ENCODE measurements at places on chromosomes 12 and 14.

DNA sequence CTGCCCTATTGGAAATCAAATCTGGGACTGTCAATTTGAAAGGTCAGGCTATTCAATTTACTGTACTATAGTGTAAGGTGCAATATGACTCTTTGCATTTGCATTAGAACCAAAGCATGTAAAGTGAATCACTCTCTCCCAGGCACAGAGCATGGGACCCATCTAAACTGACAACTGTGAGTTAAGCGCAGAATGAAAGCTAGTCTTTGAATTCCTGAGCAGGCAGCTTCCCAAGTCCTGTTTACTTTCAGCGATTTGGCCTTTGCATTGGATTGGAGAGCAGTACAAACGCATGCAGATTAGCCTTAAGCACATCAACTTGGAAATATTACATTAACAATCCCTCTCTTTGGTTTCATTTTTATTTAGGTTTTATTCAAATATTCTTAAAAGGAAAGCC lies 74.6 kb downstream of the RERG start:
- no peak for DNase-seq

DNA sequence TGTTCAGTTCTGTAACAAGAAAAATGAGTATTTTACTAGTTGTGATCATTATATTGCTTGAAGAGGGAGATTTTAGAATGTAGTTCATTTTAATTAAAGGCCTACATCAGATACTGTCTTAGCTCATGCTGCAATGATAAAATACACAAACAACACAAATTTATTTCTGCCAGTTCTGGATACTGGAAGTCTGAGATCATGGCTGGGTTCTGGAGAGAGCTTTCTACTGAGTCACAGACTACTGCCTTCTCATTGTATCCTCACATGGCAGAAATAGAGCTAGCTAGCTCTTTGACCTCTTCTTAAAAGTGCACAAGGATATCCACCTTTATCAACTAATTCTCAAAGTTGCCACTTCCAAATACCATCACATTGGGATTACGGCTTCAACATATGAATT lies 53.8 kb downstream of the MIS18BP1 start:
- DNase-seq, result no peak

DNA sequence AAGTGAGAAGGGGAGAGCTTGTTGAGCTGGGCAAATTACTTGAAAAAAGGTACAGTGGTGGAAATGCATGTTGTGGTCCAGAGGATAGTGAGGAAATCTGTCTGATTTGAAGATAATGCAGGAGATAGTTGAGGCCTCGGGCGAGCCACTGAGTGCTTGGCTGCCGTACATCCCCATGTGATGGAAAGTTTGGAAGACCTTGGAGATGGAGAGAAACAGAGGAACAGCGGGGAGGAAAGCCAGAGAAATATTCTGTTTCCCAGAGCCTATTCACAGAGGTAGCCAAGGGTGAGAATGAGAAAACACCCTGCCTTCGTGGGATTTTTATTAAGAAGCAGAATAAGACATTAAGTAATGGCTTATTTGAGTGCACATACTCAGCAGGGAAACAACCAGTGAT lies 498.2 kb downstream of the BCL11B start:
- DNase-seq, result no peak

- DNase-seq, result no peak
Observed at GRCh38 chr14:77091518-77091917, 6.5 kb upstream of the CIPC start.

- no peak for DNase-seq
Observed at GRCh38 chr12:103841690-103842584, 903 bp upstream of the NT5DC3 start.

DNA sequence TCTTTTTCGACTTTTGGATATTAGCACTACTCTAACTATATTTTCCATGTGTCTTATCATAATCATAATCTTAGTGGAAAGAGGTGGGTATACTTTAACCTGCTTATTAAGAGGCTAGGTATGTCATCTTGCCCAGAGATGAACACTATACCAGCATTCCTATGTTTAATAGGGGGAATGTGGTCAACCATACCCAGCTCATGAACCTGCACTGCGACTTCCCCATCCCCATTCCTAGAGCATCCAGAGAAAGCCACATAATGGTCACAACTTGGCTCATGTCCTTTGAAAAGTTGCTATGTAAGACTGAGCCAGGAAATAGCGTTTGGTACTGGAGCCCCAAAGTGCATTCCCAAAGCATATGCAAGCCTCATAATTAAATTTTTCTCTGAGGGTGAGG lies 55.2 kb downstream of the TMCC3 start:
- no peak for DNase-seq

DNA sequence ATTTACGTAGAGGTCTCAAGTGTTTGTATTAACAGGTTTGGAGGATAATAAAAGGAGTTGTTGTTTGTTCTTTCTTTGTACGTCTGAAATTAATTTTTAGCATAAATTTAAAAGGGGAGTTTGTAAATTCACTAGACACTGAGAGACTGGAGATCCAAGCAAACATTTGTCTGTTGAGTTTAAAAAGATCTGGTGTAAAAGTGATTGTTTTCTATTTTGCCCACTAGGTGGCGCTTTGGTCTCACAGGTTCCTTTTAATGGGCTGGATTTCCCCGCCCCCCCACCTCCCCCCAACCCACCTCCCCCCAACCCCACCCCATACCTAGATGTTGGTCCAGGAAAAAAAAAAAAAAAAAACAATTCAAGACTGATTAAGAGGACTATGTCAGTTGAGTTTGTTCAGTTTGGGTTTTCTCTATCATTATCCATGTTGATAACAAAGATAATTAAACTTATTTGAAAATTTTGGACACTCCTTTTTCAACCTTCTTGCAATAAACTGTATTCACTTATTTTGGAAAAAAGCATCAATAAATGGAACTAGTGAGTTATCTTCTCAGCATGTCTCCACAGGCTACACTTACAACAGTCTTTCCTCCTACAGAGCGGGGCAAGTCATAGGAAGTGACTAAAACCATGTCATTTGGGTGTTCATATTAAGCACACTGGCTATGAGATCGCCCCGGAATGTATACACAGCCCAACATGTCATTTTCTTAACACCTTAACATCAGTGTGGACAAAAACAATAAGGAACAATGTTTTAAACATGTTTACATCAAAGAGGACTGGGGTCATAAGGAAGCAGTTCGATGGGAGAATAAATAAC lies 841.1 kb downstream of the NRXN3 start:
- no peak for DNase-seq

GRCh38 chr12:112463478-112463877 lies 44.7 kb downstream of the PTPN11 start:
- peak; percentile 33 for DNase-seq

GRCh38 chr14:36656687-36657398 lies 4.8 kb upstream of the PAX9 start:
- no peak for DNase-seq

DNA sequence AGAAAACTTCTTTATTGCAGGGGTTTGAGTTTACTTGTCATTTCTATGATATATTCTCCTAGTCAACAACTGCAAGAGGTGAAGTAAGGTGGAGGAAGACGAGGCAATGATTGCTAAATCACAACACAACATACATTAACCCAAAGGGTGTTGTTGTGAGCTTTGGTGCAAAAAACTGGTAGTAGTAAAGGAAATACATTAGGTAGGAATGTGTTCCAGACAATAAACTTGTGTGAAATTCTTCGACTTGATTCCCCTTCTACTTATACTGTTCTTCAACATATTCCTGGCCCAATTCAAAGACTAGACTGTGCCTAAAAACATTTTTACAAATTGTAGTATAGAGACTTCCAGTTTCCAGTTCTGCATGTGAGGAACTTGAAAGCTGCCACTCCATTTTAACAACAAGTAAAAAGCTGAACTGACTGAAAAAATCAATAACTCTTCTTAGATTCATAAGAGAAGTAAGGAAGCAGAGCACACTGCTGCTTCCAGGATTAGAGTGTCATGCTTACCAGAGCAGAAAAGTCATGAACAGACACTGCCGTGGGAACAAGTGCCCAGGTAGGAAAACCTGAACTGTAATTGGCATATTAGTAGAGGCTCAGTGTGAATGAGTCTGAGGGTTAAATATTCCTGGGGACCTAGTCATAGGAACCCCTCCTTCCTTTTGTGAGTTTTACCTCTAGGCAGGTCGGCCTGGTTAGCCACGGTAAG lies 22.2 kb downstream of the COX8C start:
- no peak for DNase-seq

DNA sequence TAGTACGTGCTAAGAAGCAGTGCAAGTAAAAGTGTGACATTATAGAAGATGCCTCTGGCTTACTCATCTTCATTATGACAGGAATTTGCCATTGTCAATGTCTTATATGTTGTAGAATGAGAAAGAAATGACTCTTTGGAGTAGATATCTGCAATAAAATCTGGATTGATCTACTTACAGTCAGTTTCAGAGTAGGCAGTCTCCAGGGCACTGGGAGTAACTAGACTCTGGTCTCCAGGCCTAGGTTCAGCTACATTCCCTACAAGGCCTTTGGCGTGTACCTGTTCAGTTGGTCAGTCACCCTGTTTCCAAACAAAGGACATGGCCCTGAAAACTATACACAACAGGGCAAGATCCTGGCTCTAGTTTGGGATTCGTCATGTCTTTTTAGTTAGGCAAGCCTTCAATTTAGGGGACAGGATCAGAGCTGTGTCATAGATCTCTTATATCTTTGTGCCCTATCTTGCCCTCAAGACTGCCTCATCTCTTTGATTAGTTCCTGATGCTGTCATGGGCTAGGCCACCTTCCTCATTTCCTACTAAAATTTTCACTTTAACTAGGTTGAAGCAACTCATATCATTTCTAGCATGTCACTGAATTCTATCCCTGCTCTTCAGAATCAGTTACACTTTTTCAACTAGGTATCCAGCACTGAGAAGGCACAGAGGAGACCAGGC lies 410.0 kb downstream of the RAD51B start:
- DNase-seq, result no peak

DNA sequence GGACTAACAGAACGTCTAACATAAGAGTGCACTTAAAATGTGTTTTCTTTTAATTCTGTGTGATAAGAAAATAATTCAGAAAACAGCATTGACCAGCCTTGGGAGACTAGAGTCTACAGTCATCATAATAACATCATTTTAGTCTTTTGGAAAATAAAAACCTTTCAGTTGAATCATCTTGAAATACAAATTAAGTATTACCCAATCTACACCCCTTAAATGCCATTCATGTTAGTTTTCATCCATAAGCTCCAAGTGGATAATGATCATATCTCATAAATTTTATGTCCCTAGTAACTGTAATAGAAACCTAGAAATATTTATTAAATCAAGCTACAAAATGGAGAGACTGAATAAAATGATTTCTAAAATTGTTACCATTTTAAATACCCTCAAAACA lies 32.4 kb downstream of the EPS8 start:
- DNase-seq, result no peak

DNA sequence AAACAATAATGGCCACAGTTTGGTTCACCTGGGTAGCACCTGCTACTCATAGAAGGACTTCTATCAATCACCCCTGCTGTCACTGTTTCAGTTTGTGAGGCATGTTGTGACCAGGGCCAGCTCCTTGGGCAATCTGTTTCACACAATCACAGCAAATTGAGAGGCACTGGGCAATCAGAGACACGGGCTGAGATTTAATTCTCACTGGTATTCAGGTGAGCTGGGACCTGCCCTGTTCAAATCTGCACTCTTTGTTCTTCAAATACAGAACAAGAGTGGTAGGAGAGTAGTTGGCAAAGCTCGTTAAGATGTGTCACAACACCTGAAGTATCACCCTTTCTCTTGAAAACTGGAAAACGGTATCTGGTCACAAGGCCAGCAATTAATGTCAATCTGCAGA lies 57.8 kb upstream of the NAP1L1 start:
- no peak for DNase-seq

DNA sequence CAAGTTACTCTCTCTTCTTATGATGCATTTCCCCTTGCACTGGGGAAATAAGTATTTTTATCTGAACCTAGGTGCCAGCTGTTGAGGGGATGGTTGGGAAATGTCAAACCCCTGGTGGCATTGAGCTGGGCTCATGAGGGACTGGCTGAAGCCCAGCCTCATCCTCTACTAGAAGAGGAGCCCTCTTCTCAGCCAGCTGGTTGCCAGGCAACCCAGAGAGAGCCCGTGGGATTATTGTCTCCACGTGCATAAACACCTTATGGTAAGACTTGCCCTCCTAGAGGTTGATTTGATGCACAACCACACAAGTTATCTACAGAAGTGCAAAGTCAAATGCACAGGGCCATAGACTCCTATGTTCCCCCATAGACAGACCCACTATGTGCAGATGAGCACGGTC lies 89.8 kb downstream of the WSCD2 start:
- DNase-seq, result no peak

- no peak for DNase-seq
Observed at GRCh38 chr12:124352839-124353238, 57.9 kb downstream of the RFLNA start.

DNA sequence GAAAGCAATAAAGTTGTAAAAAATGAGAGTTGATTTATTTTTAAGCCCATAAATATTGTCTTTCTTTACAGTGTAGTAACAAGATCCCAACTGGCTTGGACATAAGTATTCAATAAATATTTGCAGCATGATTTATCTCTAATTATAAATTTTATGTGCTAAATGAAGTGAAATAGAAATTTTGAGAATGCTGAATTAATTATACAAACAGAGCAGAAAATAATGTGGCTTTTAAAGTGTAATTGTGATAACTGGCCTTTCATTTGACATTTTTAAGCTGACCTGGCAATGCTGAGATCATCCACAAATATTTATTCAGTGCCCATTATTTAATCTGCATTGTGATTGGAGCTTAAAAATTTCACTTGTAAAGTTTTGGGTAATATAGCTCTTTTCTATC lies 201.6 kb upstream of the NAV3 start:
- DNase-seq, result no peak

DNA sequence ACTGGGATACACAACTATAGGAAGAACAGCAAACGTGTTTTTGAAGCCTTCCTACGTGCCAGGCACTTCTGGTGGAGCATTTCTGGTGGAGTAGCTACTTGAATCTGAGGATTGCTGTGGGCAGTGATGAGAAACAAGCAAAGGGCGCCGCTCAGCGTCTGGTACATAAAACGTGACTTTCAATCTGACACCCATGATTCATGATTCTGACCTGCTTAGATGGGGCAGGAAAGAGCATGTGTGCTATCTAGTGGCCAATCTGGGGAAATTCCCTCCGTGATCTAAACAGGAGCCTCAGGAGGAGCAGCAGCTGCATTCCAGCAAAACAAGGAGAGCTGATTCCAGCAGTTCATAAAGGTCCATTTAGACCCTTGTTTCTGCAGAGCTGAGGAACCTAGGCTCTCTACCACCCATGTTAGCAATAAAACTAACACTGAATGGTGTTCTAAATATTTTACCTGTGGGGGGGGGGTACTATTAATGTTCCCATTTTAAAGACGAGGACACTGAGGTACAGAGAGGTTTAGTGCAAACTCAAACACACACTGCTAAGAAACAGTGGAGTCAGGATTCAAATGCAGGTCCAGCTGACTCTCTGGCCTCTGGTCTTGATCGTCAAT lies 37.8 kb downstream of the PAH start:
- DNase-seq, result peak; percentile 13

DNA sequence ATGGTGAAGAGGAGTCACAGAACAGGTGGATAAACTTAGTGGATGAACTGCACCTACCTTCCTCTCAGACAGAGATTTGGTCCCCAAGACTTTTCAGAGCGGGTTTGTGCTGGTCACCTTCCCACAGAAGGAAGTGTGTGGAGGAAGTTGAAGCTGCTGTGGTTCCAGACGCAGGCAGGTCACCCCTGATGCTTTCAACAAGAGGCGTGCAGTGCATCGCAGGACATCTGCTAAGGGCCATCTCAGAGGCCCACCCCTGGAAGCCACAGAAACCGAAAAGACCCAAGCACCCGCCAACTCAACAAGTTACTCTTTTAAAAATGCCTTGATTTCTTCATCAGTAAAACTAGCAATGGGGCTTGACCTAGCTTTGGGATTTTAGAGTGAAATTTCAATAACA lies 1.0 kb upstream of the GPX2 start:
- no peak for DNase-seq

Measured in GM06990 (cell line).